ENCODE measurements at places on chromosomes 11 and 22.

DNA sequence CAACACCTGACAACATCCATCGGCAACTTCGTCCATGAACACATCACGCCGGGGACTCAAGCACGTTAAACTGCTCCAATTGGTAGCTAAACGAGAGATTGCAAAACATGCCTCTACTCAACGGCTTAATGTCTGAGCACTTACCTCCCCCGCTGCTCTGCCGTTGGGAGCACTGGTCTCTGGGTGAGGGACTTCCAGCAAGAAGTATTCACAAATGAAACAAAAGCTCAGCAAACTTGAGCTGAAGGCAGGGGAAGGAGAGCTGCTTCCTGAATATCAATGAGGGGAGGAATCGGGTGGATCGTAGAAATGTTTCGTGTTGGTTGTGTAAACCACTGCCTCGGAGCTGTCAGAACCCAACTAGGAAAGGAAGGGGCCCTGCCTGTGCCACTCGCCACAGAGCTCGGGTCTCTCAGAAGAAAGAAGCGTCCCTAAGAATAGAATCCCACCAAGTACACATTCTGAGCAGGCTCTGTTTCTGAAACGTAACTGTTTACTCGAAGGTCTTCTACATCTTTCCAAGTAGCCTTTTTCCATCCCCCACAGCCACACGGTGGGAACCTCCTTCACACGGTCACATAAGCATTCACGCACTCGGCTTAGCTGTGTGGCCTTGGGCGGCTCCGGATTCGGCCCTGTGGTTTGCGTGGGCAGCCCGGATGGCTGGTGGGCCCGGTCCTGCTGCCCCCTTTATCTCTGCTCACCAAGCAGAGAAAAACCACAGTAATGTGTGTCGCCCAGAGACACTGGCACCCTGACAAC lies at the start of gene MLC1:
TSS of gene MLC1 (minus strand) at position 216 of the 762 bp plus-strand sequence. CDS start 524 bp downstream, outside the sequence.
- DNase-seq = no peak
- H3K27ac ChIP-seq = no peak within 1 kb of the TSS
- H3K4me1 ChIP-seq = no peaks in the 10 kb centered on the region
- no peaks in the 10 kb centered on the region for H3K36me3 ChIP-seq
- H3K4me3 ChIP-seq = no peak within 1 kb of the TSS
- H3K27me3 ChIP-seq = no peaks in the 10 kb centered on the region

DNA sequence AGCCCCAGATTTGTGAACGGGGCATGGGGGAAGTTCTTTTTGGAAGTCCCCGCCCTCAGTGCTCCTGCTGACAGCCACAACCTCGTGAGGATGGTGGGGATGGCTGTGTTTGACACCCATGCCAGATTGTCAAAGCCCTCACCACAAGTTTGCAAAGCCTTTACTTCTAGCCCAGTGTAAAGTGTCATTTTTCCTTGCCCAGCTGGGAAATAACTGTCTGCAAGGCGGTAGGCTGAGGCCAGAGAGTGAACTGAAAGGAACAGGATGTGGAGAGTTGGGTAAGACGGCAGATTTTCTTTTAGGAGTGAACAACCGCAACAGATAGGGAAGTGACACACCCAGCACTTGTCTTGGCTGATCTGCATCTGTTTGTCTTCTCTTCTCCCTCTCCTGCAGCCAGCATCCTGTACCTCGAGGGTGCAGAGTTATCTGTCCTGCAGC lies 13.6 kb downstream of the IL17RA start:
- H3K4me1 ChIP-seq = no peaks in the 10 kb centered on the region
- no peak overlapping the region for H3K4me3 ChIP-seq

GRCh38 chr22:30094804-30095203 lies 14.5 kb downstream of the HORMAD2 start:
- DNase-seq = no peak
- H3K36me3 ChIP-seq = no peaks in the 10 kb centered on the region
- no peaks in the 10 kb centered on the region for H3K27me3 ChIP-seq
- no peak overlapping the region for H3K4me3 ChIP-seq

- H3K4me1 ChIP-seq = no peaks in the 10 kb centered on the region
- H3K27me3 ChIP-seq = no peaks in the 10 kb centered on the region
- no peaks in the 10 kb centered on the region for H3K36me3 ChIP-seq
- H3K27ac ChIP-seq = no peak overlapping the region
Observed at GRCh38 chr11:118410055-118410745, 8.8 kb downstream of the ATP5MG start.

DNA sequence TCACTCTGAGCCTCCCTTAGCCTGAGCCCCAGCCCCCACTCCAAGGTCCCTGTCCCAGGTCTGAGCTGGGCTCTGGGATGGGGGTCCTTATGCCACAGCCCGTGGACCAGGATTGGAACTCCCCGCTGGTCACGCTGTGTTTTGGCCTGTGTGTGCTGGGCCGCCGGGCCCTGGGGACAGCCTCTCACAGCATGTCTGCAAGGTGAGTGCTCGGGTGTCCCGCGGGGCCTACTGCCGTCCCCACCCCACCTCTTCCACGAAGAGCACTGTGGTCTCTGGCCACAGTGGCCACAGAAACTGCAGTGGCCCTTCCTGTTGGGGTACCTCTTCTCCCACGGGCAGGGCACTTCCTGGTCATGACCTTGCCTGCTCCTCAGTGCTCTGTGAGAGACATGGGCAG lies 3.5 kb upstream of the SIPA1 start:
- H3K4me3 ChIP-seq = no peak overlapping the region
- H3K4me1 ChIP-seq = peaks cover 28% of the 10 kb centered on the region
- no peak for DNase-seq
- no peak overlapping the region for H3K27ac ChIP-seq
- H3K27me3 ChIP-seq = no peaks in the 10 kb centered on the region
- peaks cover 4% of the 10 kb centered on the region for H3K36me3 ChIP-seq

GRCh38 chr11:79274636-79275331 lies 166.0 kb downstream of the TENM4 start:
- peaks cover 16% of the 10 kb centered on the region for H3K4me1 ChIP-seq
- no peak overlapping the region for H3K27ac ChIP-seq

DNA sequence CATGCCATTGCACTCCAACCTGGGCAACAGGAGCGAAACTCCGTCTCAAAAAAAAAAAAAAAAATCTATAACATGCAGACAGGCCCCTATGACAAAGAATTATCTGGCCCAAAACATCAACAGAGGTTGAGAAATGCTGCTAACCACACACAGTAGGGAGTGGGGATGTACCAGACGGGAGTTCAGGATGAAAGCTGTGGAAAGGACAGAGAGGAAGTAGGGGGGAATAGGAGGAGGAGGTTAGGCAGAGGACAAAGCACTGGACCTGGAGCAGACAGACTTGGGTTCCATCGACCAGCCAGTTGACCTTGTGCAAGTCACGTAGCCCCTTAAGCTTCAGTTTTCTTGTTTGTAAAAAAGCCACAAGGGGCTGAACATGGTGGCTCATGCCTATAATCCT lies 12.5 kb downstream of the LRP4 start:
- no peak overlapping the region for H3K27ac ChIP-seq
- no peaks in the 10 kb centered on the region for H3K4me1 ChIP-seq
- no peak overlapping the region for H3K4me3 ChIP-seq
- no peaks in the 10 kb centered on the region for H3K27me3 ChIP-seq

GRCh38 chr11:31652528-31652927 lies 143.0 kb downstream of the ELP4 start:
- H3K27ac ChIP-seq = no peak overlapping the region
- no peak for DNase-seq
- no peaks in the 10 kb centered on the region for H3K4me1 ChIP-seq
- no peak overlapping the region for H3K4me3 ChIP-seq

- H3K27ac ChIP-seq = peak overlapping the region; percentile 46
- H3K36me3 ChIP-seq = no peaks in the 10 kb centered on the region
- DNase-seq = peak; percentile 21
- no peaks in the 10 kb centered on the region for H3K4me1 ChIP-seq
- no peak overlapping the region for H3K4me3 ChIP-seq
Observed at GRCh38 chr11:16945671-16946469, 68.3 kb downstream of the PLEKHA7 start.

DNA sequence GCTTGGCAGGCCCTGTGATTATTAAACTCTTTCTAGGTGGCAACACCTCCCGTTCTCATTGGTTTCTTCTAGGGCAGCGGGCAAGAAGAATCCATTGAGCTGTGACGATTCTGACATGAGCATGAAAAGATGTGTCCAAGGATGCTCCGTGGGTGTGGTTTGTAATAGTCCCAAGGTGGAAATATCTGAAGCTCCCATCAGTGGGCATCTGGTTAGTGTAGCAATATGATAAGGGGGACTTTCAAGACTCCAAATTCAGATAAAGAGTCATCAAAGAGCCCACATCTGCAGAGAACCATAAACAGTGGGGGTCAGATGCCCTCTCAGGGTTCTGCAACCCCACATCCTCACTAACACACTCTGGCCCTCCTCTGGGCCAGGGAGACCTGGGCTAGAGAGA lies 42.6 kb downstream of the TST start:
- no peak overlapping the region for H3K4me3 ChIP-seq
- no peak overlapping the region for H3K27ac ChIP-seq
- no peaks in the 10 kb centered on the region for H3K4me1 ChIP-seq
- H3K36me3 ChIP-seq = no peaks in the 10 kb centered on the region
- DNase-seq = no peak
- H3K27me3 ChIP-seq = no peaks in the 10 kb centered on the region

- no peaks in the 10 kb centered on the region for H3K27me3 ChIP-seq
- H3K36me3 ChIP-seq = no peaks in the 10 kb centered on the region
- H3K27ac ChIP-seq = no peak overlapping the region
- no peak overlapping the region for H3K4me3 ChIP-seq
Observed at GRCh38 chr11:875769-876301, 33.2 kb downstream of the TSPAN4 start.

- H3K36me3 ChIP-seq = no peaks in the 10 kb centered on the region
- DNase-seq = no peak
- no peak overlapping the region for H3K4me3 ChIP-seq
- peaks cover 74% of the 10 kb centered on the region for H3K4me1 ChIP-seq
- peak overlapping the region; percentile 51 for H3K27ac ChIP-seq
Observed at GRCh38 chr11:12139144-12139881, 28.9 kb downstream of the MICAL2 start.

- H3K27ac ChIP-seq = no peak overlapping the region
- H3K4me1 ChIP-seq = peaks cover 8% of the 10 kb centered on the region
- no peak overlapping the region for H3K4me3 ChIP-seq
- peaks cover 12% of the 10 kb centered on the region for H3K36me3 ChIP-seq
- no peak for DNase-seq
- H3K27me3 ChIP-seq = no peaks in the 10 kb centered on the region
Observed at GRCh38 chr22:40030758-40031095, 36.0 kb downstream of the FAM83F start.

DNA sequence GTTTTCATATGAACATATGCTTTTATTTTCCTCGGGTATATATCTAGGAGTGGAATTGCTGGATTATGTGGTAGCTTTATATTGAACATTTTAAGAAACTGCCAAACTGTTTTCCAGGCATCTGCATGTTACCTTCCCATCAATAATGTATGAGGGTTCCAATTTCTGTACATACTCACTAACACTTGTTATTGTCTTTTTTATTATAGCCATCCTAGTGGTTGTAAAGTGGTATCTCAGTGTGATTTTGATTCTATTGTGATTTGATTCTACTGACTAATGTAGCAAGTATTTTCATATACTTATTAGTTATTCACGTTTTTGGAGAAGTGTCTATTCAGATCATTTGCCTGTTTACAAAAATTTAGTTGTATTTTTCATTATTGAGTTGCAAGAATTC lies 2.0 kb downstream of the ANO5 start:
- no peak overlapping the region for H3K27ac ChIP-seq
- H3K4me1 ChIP-seq = no peaks in the 10 kb centered on the region
- peaks cover 25% of the 10 kb centered on the region for H3K27me3 ChIP-seq
- no peaks in the 10 kb centered on the region for H3K36me3 ChIP-seq

DNA sequence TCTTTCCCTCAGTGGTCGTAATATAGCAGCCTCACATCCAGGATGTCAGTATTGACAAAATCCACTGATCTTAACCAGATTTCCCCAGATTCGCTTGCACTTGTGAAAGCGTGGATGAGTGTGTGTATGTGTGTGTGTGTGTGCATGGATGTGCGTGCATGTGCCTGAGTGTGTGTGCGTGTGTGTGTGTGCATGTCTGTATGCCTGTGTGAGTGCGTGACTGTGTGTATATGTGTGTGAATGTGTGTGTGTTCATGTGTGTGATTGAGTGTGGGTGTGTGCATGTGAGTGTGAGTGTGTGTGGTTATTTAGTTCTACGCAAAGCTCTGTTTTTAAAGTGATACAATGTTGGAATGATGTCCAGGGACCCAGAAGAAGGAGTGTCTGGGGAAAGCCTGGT lies 723.2 kb downstream of the BRD1 start:
- H3K27ac ChIP-seq = no peak overlapping the region
- no peaks in the 10 kb centered on the region for H3K36me3 ChIP-seq
- no peaks in the 10 kb centered on the region for H3K4me1 ChIP-seq
- H3K27me3 ChIP-seq = no peaks in the 10 kb centered on the region

DNA sequence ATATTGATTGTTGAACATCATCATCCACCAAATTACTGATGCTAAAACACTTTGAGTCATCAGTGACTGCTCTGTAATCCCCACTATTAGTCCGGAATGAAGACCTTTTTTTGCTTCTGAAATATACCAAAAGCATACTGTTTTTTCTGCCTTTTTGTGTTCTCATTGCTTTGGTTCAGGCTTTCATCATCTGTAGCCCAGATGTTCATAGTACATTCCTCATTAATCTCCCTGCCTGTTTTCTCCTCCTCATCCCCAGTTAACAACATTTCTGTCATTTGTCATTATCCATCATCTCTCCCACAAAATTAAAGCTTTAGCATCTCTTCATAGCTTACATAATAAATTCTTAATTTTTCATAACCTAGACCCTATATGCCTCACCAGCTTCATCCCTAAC lies 9.2 kb downstream of the CEP57 start:
- H3K36me3 ChIP-seq = no peaks in the 10 kb centered on the region
- DNase-seq = no peak
- no peaks in the 10 kb centered on the region for H3K4me1 ChIP-seq
- H3K27ac ChIP-seq = no peak overlapping the region
- H3K27me3 ChIP-seq = no peaks in the 10 kb centered on the region
- no peak overlapping the region for H3K4me3 ChIP-seq

GRCh38 chr11:66050581-66051231 lies 1.5 kb upstream of the SF3B2 start:
- H3K36me3 ChIP-seq = peaks cover 4% of the 10 kb centered on the region
- no peak for DNase-seq
- H3K4me3 ChIP-seq = no peak overlapping the region
- H3K27ac ChIP-seq = peak overlapping the region; percentile 95
- peaks cover 51% of the 10 kb centered on the region for H3K4me1 ChIP-seq
- peaks cover 23% of the 10 kb centered on the region for H3K27me3 ChIP-seq

DNA sequence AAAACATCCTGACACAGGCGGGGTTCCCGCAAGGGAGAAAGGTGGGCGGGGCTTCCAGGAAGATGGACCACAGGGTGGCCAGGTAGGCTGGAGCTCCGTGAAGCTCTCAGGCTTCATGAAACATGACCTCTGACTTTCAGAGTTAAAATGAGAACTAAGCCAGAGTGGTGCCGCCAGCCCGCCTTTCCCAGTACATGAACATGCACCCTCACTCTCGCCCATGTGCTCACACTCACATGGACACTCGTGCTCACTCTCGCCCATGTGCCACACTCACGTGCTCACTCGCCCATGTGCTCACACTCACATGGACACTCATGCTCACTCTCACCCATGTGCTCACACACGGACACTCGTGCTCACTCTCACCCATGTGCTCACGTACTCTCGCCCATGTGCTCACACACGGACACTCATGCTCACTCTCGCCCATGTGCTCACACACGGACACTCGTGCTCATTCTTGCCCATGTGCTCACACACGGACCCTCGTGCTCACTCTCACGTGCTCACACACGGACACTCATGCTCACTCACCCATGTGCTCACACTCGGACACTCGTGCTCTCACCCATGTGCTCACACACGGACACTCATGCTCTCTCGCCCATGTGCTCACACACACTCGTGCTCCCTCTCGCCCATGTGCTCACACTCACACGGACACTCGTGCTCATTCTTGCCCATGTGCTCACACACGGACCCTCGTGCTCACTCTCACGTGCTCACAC lies 10.0 kb downstream of the RNH1 start:
- DNase-seq = no peak
- H3K4me1 ChIP-seq = no peaks in the 10 kb centered on the region
- H3K4me3 ChIP-seq = no peak overlapping the region
- H3K36me3 ChIP-seq = peaks cover 100% of the 10 kb centered on the region
- H3K27me3 ChIP-seq = no peaks in the 10 kb centered on the region
